Foreskin keratinocyte (primary cell): ENCODE measurements at places on chromosomes 3 and 15. TPM values are rescaled to one million over a fixed set of nuclear protein-coding genes. Genes with fewer than 3 reads are reported as not detected.

EHD4 gene
- total RNA-seq: 52.5 and 52.9 TPM in 2 replicates

ACKR2 gene
- total RNA-seq: 0.20 and 0.21 TPM in 2 replicates

ZCWPW2 gene
- total RNA-seq: 0.18 and 0.31 TPM in 2 replicates

TRH gene
- total RNA-seq: not detected in 2 replicates

PLOD2 gene
- total RNA-seq: 13.5 and 22.9 TPM in 2 replicates

CLDN11 gene
- 4.8 and 22.6 TPM in 2 replicates for total RNA-seq

SNTN gene
- total RNA-seq: not detected in 2 replicates

TMCO5A gene
- total RNA-seq: not detected in 2 replicates
